SK-N-MC (cell line): ENCODE measurements at places on chromosomes 11 and 22.

DNA sequence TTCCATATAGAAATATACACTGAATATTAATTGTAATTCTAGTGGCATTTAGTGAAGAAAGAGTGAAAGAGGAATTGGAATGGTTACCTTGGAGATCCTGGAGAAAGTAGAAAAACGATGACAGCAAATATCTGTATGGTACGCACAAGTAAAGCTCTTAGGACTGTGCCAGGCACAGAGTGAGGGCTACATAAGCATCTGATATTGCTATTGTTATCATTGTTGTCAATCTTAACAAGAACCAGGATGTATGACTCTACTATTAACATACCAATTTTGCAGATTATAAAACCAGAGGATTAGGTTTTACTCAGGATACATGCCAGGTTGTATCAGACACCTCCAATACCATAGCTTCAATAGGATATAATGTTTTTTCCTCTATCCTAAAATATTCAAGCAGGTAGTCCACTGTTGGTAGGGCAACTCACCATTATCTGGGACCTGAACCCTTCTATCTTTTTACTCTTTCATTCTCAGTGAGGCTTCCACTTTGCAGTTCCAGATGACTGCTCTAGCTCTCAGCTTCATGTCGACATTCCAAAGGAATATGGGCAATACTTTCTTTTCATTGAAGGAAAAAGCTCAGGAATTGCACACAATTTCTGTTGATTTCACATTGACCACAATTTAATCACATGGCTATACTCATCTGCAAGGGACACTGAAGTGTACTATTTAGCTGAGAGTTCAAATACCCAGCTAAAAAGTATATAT, 73.2 kb downstream of the RAB38 start:
- no peak for DNase-seq

GRCh38 chr11:128379587-128380580, 207.5 kb downstream of the ETS1 start:
- no peak for DNase-seq

DNA sequence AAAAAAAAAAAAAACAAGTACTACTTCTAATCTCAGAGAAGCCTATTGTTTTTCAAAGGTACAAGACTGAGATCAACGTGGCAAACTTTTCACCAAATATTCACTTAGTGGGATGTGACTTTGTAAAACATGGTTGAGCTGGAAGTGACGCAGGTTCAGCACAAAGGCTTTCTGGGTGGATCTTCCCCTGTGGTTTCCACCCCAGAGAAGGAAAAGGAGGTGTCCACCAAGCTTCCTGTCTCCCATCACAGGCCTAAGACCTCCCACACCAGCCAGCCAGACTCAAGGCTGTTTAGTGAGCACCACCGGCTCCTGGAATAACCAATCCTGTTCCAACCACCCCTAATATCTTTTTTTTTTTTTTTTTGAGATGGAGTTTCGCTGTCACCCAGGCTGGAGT, 5.7 kb downstream of the TMEM184B start:
- no peak for DNase-seq

- DNase-seq, result no peak
These were observed 24.4 kb upstream of the FBLN1 start for GRCh38 chr22:45478108-45478771.

GRCh38 chr22:42928969-42929837, 72.1 kb upstream of the ARFGAP3 start:
- DNase-seq, result no peak

DNA sequence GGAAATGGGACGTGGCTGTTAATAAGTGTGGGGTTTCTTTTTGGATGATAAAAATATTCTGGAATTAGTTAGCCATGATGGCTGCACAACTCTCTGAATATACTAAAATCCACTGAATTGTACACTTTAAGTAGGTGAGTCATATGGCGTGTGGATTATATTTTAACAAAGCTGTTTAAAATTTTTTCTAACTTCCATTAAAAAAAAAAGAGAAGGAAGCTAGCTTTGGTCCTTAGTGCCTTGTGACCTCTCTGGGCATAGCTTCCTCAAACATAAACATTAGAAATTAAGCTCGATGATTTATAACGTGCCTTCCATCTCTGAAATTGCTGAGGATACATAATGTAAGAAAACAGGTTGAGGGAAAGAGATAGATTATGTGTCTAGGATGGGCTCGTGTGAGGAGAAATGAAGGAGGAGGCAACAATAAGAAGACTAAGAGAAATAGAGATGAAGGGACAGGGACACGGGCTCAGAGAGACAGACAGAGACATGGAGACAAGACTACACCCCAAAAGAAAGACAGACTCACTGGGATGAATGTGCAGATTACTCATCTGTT, 20.0 kb downstream of the IRAG1 start:
- no peak for DNase-seq

DNA sequence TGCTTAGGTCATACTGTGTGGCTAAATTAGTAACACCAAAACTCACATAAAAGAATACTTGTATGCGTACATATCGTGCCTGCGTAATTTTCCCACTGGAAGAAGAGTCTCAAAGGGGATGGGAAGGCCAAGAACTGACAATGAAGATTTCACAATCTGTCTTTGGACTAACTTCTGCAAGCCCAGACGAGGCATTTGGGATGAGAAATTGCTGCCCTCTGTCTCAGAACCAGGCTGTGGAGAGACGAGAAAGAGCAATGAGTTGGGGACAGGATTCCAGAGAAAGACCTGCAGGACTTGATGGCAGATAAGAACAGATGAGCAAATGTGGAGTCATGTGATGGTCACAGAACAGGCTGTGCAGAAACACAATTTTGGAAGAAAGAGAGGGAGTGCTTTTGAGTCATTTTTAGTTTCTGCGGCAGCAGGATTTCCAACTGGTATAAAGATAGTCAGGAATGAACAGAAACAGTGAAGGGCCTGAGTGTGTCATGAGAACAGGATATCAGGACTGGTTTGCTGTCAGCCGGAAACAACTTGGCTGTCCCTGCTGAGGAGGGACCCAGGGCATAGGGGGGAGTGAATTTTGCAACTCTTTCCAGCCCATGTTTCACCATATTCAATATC, 82.7 kb upstream of the CTSC start:
- DNase-seq, result no peak

DNA sequence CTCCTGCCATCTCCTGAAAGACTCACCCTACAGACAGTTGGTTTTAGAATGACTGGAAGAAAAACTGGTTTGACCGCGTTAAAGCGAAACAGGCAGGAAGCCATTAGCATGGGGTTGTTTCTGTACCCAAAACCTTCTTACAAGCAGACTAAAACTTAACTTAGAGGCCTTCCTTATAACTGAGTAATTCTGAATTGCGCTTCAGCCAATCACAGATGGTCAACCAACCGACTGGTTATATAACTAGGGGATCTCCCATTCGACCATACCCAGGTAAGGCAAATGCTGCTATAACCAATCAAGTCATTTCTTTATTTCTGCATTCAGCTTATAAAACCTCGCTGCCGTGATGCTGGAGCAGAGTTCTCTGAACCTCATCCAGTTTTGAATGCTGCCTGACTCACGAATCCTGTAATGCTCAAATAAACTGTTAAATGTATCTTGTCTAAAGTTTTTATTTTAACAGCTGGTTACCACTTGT, 87.8 kb upstream of the DRD2 start:
- no peak for DNase-seq

DNA sequence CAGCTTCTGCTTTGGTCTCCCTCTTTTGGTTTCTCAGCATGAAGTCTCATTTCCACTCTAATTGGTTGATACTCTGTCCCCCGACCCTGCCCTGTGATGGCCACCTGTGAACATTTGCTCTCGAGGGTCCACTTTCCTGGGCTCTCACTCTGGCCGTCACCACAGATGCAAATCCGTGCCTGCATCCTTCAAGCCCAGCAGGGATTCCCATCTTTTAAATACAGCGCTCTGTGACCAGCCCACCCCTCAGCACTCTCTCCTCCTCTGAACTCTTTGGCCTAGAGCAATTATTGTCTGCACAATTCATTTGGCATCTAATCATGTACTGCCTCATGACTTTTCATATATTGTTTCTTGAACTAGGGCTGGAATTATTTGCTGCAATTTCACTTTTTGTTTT, 26.0 kb downstream of the PKNOX2 start:
- DNase-seq, result no peak

- no peak for DNase-seq
These were observed 13.7 kb downstream of the PPM1F start for GRCh38 chr22:21938906-21939305.

DNA sequence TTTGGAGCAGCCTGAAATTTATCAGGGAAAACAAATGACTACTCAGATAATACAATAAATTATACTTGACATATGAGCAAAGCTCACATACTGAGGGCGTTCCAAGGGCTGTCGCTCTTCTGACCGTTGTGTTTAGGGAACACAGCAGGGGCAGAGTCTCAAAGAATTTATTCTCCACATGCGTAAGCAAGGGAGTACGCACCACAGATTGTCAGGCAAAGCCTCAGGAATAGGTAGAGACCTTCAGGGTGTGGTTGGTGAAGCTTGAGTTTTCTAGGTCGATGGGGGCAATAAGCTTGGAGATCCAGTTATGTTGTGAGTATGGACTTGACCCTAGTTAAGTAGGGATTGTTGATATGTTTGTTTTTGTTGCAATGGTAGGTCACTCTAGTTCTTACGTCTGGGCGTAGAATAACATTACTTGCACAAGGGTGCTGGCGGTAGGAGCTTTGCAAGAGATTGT, 830 bp downstream of the ACAT1 start:
- DNase-seq, result no peak

- DNase-seq, result no peak
These were observed 28.8 kb downstream of the TBC1D22A start for GRCh38 chr22:46791201-46791731.

DNA sequence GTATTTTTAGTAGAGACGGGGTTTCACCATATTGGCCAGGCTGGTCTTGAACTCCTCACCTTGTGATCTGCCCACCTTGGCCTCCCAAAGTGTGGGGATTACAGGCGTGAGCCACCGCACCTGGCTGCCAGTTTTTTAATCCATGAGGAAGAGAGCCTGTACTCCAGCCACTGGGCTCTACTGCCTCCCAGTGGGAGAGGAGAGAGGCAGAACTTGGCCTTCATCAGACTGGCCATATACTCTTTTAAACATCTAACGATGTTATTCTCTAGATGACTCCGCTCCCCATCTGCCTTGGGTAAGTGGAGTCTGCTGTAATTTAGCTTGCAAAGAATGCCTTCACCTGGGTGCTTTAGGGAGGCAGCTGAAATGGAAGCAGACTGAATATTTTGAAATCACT, 34.6 kb downstream of the SLC6A5 start:
- DNase-seq, result no peak

- no peak for DNase-seq
These were observed 621.0 kb upstream of the ANO3 start for GRCh38 chr11:25710975-25711374.

- DNase-seq, result no peak
These were observed 7.7 kb upstream of the SYVN1 start for GRCh38 chr11:65141896-65142494.

DNA sequence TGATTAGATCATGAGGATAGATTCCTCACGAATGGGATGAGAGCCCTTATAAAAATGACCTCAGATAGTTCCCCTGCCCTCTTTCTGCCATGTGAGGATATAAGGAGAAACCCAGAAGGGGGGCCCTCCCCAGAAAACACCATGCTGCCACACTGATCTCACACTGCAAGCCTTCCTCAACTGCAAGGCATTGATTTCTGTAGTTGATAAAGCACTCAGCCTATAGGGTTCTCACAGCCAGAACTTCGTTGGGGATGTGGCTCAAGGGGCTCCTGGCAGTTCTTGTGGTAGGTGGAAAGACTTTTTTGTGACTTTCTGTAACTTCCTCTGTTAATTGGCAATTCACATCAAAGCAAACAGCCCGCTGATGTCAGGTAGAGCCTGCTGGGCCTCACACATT, 108.9 kb downstream of the CD44 start:
- no peak for DNase-seq

GRCh38 chr11:127640561-127641451, 640.2 kb upstream of the KIRREL3 start:
- DNase-seq, result no peak

GRCh38 chr11:123356539-123356938, 73.5 kb upstream of the GRAMD1B start:
- no peak for DNase-seq

DNA sequence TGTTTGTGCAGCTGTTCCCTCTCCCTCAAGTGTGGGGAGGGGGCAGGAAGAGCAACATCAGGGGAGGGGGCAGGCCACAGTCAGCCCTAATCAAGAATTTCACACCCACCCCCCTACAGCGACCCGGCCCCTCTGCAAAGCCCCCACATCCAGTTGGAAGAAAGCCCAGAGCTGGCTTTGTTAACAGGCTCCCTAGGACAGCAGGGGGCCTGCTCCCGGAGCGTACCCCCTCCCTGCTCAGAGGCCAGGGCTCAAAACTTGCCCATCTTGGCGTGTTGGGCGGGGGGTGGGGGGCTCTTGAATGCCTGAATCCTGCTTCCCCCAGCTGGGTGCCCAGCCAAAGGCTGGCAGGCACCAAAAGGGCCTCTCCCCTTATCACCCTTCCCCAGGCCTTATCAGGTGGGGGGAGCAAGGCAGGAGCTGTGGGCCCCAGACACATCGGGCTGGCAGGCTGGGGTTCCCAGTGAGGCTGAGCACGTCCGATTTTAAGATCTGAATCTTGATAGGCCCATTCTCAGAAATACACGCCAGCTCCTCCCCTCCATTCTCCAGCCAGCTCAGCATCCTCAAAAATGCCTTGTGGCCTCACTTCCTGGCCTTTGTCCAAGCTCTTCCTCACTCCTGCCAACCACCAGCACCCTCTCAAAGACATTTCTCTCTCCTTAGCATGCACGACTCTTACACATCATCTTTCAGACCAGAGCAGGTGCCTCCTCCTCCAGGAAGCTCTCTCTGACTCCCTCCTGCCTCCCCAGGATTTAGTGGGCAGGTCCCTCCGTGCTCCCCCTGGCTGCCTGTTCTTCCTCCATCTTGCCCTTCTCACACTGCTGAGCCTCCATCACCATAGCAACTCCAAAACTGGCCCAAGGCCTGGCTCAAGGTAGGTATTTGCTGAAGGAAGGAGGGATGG, 384.8 kb downstream of the MN1 start:
- DNase-seq, result peak; percentile 53

GRCh38 chr11:64764040-64764611, 4.4 kb upstream of the PYGM start:
- DNase-seq, result no peak

DNA sequence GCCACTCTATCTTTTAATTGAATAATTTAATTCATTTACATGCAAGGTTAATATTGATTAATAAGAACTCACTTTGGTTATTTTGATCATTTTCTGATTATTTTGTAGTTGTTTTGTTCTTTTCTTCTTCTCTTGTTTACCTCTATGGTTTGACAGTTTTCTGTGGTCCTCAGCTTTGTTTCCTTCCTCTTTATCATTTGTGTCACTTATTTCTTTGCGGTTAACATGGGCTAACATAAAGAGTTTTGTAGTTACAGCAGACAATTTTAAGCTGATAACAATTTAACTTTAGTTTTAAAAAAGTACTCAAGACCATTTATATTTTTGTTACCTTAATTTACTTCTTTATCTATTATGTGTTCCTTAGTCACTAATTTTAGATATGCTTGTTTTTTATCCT, 1032.8 kb upstream of the RAG2 start:
- no peak for DNase-seq
